ENCODE measurements at places on chromosomes 4 and X.

DNA sequence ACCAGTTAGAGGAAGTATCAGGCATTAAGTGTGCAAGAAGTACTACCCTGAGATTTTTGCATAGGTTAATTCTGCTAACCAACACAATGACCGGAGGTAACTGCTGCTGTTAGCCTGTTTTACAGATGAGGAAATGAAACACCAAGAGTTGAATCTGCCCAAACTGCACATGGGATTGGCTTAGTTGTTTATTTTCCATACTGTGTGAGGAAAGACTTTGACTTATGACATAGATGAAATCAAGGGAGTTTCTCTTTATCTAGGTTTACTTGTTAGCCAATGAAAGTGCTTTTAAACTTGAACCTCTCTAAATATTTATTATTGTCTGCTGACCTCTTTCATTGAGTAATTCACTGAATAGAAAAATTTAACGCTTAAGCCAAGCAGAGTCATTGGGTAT lies 10.3 kb downstream of the GUCY1B1 start:
- H3K36me3 ChIP-seq: peaks cover 2% of the 10 kb centered on the region
- no peaks in the 10 kb centered on the region for H3K27me3 ChIP-seq
- no peak overlapping the region for H3K4me3 ChIP-seq
- no peak for DNase-seq

GRCh38 chr4:10237131-10237530 lies 120.5 kb upstream of the WDR1 start:
- no peak overlapping the region for H3K4me3 ChIP-seq
- H3K4me1 ChIP-seq: no peaks in the 10 kb centered on the region
- H3K36me3 ChIP-seq: no peaks in the 10 kb centered on the region
- H3K27ac ChIP-seq: no peak overlapping the region
- no peak for DNase-seq

DNA sequence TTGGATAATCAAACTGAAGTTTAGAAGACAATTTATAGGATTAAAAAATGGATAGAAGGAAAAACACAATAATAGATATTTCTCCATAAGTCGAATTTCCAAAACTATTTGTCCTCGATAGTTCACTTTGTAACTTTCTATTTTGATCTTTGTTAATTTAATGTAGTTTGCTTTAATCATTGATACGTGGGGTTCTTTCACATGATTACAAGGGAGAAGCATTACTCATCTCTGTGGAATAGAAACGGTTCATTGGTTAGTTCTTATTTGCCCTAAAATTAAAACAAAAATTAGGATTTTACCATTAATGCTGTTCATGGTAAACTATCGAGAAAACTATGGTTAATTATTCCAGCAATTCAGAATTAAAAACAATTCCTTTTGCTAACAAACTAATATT lies 2.1 kb downstream of the TET2 start:
- DNase-seq: no peak
- H3K36me3 ChIP-seq: no peaks in the 10 kb centered on the region
- peaks cover 27% of the 10 kb centered on the region for H3K27me3 ChIP-seq
- peaks cover 32% of the 10 kb centered on the region for H3K4me1 ChIP-seq

- H3K4me3 ChIP-seq: no peak overlapping the region
- H3K4me1 ChIP-seq: peaks cover 5% of the 10 kb centered on the region
- H3K27me3 ChIP-seq: no peaks in the 10 kb centered on the region
- H3K27ac ChIP-seq: no peak overlapping the region
- no peaks in the 10 kb centered on the region for H3K36me3 ChIP-seq
- DNase-seq: no peak
These were observed 42.0 kb downstream of the LGI2 start for GRCh38 chr4:24988776-24989175.

- H3K27ac ChIP-seq: no peak overlapping the region
- no peaks in the 10 kb centered on the region for H3K36me3 ChIP-seq
- peaks cover 16% of the 10 kb centered on the region for H3K27me3 ChIP-seq
These were observed 34.2 kb downstream of the COX7B2 start for GRCh38 chr4:46874811-46875210.

DNA sequence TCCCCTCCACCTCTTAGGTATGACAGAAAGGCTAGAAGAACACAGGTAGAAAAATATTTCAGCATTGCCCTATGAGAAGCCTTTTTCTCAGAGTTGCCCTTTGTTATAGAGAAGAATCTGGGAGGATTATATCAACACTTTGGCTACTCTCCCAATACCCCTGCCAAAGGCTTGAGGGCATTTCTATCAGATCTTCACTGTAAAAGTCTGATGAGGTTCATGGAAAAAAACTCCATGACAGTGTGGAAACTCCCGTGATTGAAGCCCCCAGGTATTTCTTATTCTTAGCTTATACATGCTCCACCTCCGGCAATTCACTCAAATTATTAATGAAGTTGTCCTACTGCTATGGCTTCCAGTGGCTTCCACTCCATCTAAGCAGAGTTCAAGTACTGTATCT lies 753.6 kb downstream of the CENPC start:
- H3K36me3 ChIP-seq: no peaks in the 10 kb centered on the region
- H3K27me3 ChIP-seq: no peaks in the 10 kb centered on the region
- H3K4me3 ChIP-seq: no peak overlapping the region
- H3K4me1 ChIP-seq: no peaks in the 10 kb centered on the region
- DNase-seq: no peak
- no peak overlapping the region for H3K27ac ChIP-seq

DNA sequence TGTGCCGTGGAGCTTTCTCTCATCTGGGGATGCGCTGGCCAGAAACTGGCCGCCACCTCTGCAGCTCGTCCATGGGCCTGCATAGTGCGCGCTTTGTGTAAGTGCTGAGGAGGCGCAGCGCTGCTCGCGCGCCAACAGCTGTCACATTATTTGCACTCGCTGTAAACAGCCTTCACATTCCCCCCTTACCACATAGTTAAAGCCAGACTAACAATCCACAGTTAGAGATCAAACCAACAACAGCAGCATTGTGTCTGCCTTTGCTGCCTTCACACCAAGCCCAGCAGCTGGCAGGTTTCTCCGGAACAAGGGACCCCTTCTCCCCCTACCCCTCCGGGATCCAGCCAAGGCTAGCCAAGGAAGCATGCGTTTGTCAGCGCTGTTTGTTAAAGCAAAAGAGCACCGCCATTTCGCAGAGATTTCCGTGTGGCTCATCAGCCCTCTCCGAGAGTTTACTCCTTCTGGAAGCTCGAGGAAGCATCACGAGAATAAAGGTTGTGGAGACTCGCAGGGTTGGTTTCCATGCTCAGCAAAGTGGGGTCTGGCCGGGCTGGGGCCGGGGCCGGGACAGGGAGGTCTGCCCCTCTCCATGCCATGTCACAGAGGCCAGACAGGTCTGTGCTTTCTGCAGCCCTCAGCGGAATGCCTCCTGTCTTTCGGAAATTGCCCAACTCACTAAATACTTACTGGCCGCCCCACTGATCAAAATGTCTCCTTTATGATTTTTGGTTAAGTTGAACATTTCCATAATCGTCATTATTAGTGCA lies 11.0 kb downstream of the BCOR start:
- no peaks in the 10 kb centered on the region for H3K36me3 ChIP-seq
- H3K27me3 ChIP-seq: peaks cover 44% of the 10 kb centered on the region
- H3K4me3 ChIP-seq: peak overlapping the region; percentile 70

DNA sequence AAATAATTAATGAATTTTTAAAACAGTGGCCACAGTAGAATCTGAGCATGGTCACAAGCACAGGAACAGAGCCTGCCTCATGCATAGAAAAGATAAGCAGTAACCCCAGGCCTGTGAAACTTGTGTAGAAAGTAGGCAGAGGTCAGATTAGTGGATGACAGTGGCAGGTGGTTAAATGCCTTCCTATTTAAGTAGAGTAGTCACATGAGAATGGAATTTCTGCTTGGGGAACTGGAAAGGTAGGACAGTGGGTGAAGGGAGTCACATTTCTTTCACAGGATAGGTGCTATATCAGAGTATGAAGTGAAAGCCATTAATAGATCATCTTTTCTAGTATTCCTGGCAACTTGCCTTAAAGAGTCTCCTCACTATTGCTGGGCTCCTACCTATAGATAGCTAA lies 34.9 kb upstream of the ASB12 start:
- H3K36me3 ChIP-seq: peaks cover 2% of the 10 kb centered on the region
- H3K4me3 ChIP-seq: no peak overlapping the region
- no peaks in the 10 kb centered on the region for H3K4me1 ChIP-seq
- H3K27ac ChIP-seq: no peak overlapping the region
- H3K27me3 ChIP-seq: no peaks in the 10 kb centered on the region

DNA sequence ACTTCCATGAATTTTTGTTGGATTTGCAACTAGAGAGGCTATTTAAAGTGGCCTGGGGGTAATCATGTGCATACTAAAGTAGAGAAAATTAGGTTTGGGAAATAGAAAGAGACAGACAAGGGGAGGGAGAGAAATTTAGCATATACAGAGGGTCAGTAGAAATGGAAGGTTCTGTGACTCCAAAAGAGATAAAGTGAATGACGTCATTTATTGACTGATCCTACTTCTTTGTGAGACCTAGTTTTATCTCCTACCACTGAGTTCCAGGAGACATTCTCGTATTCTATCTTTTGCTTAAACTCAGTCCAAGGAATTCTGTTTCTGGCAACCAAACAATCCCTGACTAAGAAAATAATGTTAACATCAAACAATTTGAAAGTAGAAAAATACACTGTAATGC lies 42.4 kb upstream of the FREM3 start:
- no peak overlapping the region for H3K27ac ChIP-seq
- no peak overlapping the region for H3K4me3 ChIP-seq
- H3K27me3 ChIP-seq: no peaks in the 10 kb centered on the region
- no peaks in the 10 kb centered on the region for H3K36me3 ChIP-seq

- no peak for DNase-seq
- no peaks in the 10 kb centered on the region for H3K36me3 ChIP-seq
- no peaks in the 10 kb centered on the region for H3K27me3 ChIP-seq
- H3K27ac ChIP-seq: no peak overlapping the region
- H3K4me3 ChIP-seq: no peak overlapping the region
These were observed 36.7 kb downstream of the QRFPR start for GRCh38 chr4:121344098-121344497.

DNA sequence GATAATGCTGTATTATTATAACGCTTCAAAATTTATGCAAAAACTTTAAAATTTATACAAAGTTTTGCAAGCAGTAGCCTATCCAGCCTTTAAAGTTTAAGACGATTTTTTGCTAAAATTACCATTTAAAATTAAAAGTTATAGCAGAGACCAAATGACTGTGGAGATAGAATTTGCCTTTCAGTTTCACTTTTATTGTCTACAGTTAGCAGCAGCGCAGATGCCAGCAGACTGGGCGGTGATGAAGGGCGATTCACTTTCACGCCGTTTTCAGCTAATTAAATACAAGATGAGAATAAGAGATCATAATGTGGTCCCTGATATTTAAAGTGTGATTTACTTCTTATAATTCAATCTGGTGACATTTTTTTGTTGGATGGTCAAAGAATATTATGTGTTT lies 1381.5 kb upstream of the ADGRL3 start:
- H3K27ac ChIP-seq: no peak overlapping the region
- H3K36me3 ChIP-seq: no peaks in the 10 kb centered on the region

GRCh38 chr4:112451831-112452230 lies 64.1 kb downstream of the NEUROG2 start:
- peaks cover 14% of the 10 kb centered on the region for H3K4me1 ChIP-seq
- no peak overlapping the region for H3K4me3 ChIP-seq
- no peak for DNase-seq
- peaks cover 10% of the 10 kb centered on the region for H3K27me3 ChIP-seq
- H3K27ac ChIP-seq: no peak overlapping the region

GRCh38 chr4:115165503-115165902 lies 52.1 kb upstream of the NDST4 start:
- no peaks in the 10 kb centered on the region for H3K36me3 ChIP-seq
- H3K4me1 ChIP-seq: no peaks in the 10 kb centered on the region
- no peak overlapping the region for H3K27ac ChIP-seq
- DNase-seq: no peak

DNA sequence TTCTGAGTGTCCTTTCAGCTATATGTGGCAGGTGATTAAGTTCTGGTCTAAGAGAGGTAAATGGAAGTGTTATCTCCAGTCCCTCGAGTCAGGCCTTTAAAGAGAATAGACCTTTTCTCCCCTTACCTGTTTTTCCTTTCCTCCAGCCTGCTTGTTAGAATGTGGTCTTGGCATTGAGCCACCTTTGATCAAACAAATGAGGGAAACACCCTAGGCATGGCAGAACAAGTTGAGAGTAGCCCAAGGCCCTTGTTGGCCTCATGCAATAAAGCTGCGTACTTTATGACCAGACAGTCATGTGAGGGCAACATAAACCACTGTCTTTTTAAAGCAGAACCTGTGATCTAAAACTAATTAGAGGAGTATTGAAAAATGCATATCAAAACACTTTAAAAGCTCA lies 13.2 kb upstream of the IL13RA2 start:
- no peaks in the 10 kb centered on the region for H3K4me1 ChIP-seq
- no peak overlapping the region for H3K4me3 ChIP-seq
- DNase-seq: no peak
- H3K27ac ChIP-seq: no peak overlapping the region
- H3K36me3 ChIP-seq: no peaks in the 10 kb centered on the region

DNA sequence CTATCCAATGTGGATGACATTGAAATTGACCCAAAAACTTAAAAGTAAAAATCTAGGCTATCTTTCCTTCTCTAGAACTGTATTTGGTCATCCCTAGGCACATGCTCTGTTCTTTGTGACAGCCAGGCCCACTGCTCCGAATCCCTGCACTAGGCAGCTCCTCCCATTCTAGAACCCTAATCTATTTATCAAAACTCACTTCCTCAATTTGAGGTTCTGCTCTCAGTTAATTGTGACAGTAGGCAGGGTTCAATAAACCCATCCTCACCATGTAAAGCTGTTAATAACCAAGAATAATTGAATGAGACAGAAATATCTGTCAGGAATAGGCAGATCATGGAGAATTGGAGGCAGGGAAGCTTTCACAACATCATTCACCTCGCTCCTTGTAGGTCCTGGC lies 51.9 kb upstream of the IRF2 start:
- H3K27me3 ChIP-seq: no peaks in the 10 kb centered on the region
- no peak for DNase-seq
- no peak overlapping the region for H3K4me3 ChIP-seq
- peaks cover 19% of the 10 kb centered on the region for H3K36me3 ChIP-seq
- no peak overlapping the region for H3K27ac ChIP-seq

GRCh38 chr4:83618431-83618830 lies 82.5 kb downstream of the GPAT3 start:
- no peak overlapping the region for H3K27ac ChIP-seq
- no peaks in the 10 kb centered on the region for H3K27me3 ChIP-seq
- peaks cover 7% of the 10 kb centered on the region for H3K36me3 ChIP-seq
- no peak overlapping the region for H3K4me3 ChIP-seq
- no peak for DNase-seq

GRCh38 chr4:102501447-102501696 lies 213 bp downstream of the NFKB1 start:
- no peaks in the 10 kb centered on the region for H3K27me3 ChIP-seq
- DNase-seq: peak; percentile 45
- no peaks in the 10 kb centered on the region for H3K36me3 ChIP-seq
- H3K4me1 ChIP-seq: peaks cover 41% of the 10 kb centered on the region
- H3K4me3 ChIP-seq: peak overlapping the region; percentile 58
- H3K27ac ChIP-seq: no peak overlapping the region

- no peak for DNase-seq
- no peak overlapping the region for H3K27ac ChIP-seq
- H3K27me3 ChIP-seq: no peaks in the 10 kb centered on the region
These were observed 59.8 kb downstream of the DDIT4L start for GRCh38 chr4:100130491-100130890.

Measured in neural crest cell (in vitro differentiated cells).